Endodermal cell (in vitro differentiated cells): ENCODE measurements at places on chromosomes 4 and X. TPM values are rescaled to one million over a fixed set of nuclear protein-coding genes. Genes with fewer than 3 reads are reported as not detected.
A peak's percentile ranks its signal among the peaks of the same experiment; 100 is the strongest.

PAGE5 gene
- total RNA-seq: not detected in 3 replicates

COX7B2 gene
- not detected in 3 replicates for total RNA-seq

TKTL2 gene
- not detected in 2 replicates for total RNA-seq

ARHGAP6 gene
- 0.34 and 0.48 TPM in 2 replicates for total RNA-seq

GLRA3 gene
- total RNA-seq: 0.09 and 0.11 TPM in 2 replicates

PNMA6A gene
- total RNA-seq: 5.2 and 7.1 TPM in 2 replicates

DUSP9 gene
- total RNA-seq: 0.17 to 3.2 TPM (median 0.18 TPM) in 3 replicates

- DNase-seq: no peak
These were observed 51.4 kb upstream of the GUCY1A1 start for GRCh38 chr4:155615081-155615887.

DNA sequence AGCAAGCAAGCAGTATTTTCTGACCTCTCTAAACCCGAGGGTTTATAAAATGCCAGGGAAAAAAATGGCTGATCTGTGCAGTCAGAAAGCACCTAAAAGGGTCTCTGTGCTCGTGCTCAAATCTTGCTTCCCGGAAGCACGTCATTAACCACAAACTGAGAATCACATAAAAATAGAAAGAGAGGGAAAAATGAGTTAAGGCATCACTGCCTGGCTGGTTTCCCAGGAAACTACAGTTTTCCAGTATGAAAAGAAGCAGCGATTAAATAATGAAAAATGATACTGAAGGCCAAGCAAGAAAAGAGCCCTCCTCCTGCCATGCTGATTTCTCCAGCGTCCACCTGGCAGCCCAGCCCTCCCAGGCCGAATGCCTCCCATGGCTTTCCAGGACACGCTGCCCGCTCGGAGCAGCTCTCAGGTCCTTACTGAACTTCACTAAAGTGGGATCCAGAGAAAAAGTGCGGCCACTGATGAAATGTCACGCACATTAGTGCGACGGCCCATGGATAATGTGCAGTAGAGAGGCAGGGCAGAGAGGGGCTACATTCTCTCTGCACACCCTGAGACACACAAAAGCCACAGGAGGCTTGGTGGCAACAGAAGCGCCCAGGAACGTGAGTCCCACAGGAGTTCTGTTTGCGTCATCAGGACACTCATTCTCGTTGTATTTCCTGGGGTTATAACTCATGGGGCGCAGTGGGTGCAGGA, 80.4 kb downstream of the WFS1 start:
- DNase-seq: no peak

- no peak for DNase-seq
These were observed 169.6 kb downstream of the MID1IP1 start for GRCh38 chrX:38970845-38971244.

DNA sequence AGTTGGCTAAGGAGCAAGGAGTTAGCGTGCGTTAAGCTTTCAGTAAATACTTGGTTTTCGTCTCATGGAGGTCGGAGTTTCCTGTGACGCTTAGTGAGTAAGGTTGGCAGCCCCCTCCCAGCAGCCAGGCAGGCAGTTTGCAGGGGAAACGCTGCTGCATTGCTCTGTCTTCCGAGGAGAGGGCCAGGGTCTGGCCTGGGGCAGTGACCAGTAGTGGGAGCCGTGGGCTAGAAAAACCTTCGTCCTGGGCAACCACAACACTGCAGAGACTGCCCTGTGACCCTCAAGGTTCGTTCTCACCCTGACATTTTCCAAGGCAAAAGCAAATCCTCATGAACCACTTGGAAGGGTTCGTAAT, 432 bp downstream of the TMEM175 start:
- DNase-seq: no peak

DNA sequence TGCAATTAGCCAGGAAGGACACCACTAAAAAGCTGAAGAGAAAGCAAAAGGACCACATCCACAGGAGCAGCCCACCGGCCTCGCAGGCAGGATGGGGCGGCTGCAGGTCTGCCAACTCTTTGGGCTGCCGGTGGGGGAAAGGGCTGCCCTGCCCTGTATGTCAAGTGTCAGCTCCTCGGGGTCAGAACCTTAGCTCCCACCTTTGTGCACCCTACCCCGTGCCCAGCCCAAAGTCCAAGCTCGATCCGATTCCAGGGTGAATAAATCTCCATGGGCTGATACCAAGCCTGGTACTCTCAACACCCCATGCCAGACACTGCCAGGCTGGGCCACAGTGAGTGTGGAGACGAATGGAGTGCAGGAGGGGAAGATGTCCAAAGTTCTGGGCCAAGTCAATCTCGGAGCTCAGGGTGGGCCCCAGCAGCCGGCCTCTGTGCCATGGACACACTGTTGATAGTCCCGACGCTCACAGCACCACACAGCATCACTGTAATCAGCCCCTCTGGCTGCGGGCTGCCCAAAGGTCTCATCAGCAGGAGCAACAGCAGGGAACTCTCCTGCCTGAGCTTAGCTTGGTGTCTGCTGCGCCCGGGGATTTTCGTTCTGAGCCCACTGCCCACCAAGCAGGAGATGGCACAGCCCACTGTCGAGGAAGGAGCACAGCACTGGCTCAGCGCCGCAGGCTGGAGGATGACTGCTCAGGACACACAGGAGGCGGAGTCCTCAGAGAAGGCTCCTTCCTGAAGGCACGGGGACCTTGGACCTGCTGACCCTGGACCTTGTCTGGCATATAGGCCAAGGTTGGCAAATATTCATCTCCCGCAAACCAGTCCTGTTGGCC, 84.4 kb downstream of the JAKMIP1 start:
- DNase-seq: peak; percentile 46

- DNase-seq: no peak
These were observed 35.1 kb downstream of the PRKX start for GRCh38 chrX:3678328-3678727.

DNA sequence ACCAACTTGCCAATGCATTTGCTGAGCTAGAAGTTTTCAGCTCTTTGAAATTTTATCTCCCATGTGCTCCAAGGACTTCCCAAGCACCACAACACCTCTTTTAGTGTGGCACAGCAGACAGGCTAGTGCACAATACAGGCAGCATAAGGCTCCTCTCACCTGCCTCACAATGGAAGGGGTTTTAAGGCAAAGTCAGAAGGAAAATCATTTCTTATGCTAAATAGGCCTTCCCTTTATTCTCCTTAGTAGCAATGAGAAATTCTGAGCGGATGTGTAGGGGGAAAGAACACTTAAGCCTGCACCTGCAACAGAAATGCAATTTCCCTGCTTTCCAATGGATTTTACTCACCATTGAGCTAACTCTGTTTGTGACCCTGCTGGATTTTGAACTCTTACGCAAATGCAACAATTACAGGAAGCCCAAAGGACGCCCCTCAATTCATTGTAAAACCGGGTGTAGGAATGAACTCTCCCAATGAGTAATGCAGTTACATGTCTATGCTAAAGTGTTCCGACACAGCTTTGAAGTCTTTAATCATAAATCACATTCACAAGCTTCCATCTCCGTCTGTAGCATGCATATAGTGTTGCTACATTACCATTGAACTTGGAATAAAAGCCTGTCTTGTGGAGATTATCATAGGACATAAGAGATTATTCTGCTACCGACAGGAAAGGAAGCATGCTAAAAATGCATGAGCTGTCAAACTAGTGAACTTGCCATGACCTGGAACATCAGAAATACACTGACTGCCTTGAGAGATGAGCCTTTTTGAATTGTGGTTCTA, 1084.9 kb downstream of the RPA4 start:
- no peak for DNase-seq

DNA sequence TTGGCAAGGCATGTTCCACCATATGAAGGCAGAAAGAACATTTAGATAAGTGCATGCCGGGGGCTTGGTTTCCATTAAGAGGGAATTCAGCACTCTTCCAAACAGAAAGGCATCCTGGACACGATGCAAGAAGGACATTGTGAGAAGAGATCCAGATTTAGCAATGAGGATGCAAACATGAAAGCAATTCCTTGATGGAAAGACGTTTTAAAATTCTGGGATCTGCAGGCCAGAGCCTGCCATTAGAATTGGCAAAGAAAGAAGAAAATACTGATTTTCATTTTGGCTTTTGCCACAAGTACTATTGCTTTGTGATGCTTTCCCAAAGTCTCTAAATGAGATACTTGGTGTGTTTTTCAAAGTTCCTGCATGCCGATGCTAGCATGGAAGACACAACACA, 367.6 kb downstream of the PPP3CA start:
- DNase-seq: no peak
